Cortex of kidney (tissue), 1 donor: ENCODE measurements at places on chromosomes 16 and 17.

DNA sequence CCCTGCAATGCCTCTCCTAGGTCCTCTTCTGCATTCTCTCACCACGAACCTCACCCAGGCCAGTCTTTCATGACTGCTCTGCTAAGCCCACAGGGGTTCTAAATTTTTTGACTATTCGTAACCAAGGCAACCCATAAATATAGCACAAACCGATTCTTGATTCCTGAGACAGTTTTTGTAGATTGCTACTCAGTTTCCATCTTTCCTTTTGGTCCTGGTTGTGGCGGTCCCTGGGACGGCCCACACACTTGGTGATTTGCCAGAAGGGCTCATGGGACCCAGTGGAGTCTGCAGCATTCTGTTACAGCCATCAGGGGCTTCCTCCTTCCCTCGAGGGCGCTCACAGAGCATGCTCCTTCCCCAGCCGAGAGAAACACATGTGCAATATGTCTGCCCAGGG lies 23.4 kb upstream of the MGAT5B start:
- no peak for DNase-seq

- DNase-seq, result no peak
These were observed 130.4 kb downstream of the AATF start for GRCh38 chr17:37079065-37079708.

GRCh38 chr17:38815576-38816193 lies 9.4 kb downstream of the CWC25 start:
- no peak for DNase-seq

DNA sequence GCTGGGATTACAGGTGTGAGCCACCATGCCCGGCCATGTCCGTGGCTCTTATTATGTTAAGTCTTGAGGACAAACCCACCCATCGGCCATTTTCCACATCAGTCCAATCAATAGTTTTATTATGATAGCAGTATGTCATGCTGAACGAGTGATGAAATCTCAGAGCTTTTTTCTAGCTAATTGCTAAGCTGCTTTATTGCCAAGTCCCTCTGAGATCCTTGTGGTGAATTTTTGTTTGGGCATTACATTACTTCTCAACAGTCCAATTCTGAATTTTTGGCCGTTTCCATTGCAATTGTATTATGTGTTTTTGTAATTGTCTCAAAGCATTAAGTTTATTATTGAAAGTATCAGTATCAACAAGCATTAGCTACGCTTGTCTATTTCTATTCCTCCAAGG lies 10.9 kb downstream of the RNF112 start:
- no peak for DNase-seq

GRCh38 chr17:49298371-49298976 lies 63.6 kb downstream of the ZNF652 start:
- no peak for DNase-seq

- DNase-seq, result no peak
These were observed 54.3 kb downstream of the MRM1 start for GRCh38 chr17:36655726-36656125.

DNA sequence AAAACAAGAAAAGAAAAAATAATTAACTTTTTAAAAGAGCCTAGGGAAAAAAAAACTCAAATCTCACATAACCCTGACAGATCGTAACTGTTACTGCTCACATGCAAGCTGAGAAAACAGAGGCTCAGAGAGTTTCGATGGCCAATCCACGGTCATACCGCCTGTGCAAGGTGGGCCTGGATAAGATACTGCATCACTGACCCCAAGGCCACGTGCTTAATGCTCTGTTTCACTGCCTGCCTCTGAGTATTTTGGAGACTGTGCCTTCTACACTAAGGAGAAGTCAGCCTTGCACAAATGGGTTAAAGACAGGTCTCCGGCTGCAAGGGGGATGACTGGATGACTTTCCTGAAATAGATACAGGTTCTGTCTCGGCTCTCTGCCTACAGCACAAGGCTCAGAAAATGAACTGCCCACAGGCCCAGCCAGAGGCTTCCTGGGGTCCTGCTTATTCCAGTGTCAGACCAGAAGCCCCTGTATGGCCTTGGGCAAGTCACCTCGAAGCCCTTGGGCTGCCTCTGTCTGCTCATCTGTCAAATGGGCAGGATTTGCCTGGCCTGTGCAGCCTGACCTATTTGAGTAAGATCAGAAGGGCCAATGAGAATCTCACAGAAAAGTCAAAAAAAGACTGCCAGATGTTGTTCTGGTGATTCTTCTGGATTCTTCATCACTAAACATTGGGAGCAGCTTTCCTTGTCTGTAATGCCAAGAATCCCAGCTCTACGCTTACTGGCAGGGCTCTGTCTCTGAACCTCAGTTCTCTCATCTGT lies 25.8 kb downstream of the CNGB1 start:
- no peak for DNase-seq

- no peak for DNase-seq
These were observed 38.1 kb upstream of the KPNB1 start for GRCh38 chr17:47611372-47612350.

GRCh38 chr17:31296142-31296541 lies 897 bp downstream of the OMG start:
- DNase-seq, result no peak

DNA sequence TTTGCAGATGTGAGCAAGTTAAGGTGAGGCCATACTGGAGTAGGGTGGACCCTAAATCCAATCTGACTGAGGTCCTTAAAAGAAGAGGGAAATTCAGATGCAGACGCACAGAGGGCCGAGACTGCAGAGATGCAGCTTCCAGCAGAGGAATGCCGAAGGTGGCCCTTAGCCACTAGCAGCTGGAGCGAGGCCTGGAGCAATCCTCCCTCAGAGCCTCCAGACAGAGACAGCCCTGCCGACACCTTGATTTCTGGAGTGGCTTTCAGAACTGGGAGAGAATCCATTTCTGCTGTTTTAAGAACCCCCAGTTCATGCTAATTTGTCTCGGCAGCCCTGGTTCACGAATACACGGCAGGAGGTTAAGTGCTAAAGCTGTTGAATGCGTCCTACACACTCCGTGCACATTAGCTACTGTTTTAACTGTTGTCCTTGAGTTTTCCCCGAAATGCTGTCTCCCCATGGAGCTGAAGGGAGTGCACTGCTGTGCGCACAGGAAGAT lies 135.5 kb downstream of the IRF8 start:
- DNase-seq, result no peak

DNA sequence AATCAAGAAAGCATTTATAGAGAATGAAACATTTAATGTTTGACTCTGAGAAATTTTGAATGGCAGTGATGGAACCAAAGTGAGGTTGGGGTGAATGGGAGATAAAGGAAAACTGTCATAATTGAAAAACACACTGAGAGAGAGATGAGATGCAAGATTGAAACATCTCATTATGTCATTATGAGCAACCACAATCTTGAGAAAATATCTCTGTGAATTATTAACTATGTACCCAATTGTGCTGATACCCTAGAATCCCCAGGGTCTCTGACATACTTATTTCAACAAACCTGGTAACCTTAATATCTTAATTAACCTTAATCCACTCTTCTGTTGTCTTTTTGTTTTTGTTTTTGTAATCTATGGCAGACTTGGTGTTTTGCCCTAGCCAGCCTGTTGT lies 143.5 kb upstream of the HLF start:
- no peak for DNase-seq

GRCh38 chr16:80620736-80621605 lies 80.2 kb downstream of the DYNLRB2 start:
- no peak for DNase-seq

DNA sequence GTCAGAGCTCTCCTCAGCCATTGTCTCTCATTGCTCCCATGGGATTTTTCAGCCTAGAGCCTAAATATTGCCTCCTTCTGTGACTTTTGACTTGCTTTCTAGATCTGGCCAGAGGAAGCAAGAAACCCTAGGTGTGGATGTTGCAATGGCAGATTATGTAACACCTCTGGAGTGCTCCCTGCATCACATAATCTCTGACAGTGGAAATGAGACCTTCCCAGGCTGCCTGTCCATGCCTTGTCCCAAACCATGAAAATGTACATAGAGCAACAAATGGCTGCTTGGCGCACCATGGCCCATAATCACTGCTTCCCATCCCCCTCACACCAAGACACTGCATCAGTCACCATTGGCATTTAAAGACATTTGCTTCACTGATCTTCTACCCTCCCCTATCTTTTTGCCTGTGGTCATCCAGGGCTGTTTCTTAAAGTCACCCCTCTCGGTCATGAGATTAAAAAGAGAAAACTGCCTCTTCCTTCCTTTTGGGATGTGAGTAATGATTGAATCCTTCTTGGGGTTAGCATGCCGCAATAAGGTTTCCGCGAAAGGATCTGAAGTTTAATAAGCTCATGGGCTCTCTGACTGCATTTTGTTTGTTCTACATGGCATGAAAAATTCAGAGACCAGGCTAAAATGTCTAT lies 34.2 kb upstream of the CCL2 start:
- DNase-seq, result no peak

- no peak for DNase-seq
These were observed 271.3 kb downstream of the PARN start for GRCh38 chr16:14358697-14359305.

DNA sequence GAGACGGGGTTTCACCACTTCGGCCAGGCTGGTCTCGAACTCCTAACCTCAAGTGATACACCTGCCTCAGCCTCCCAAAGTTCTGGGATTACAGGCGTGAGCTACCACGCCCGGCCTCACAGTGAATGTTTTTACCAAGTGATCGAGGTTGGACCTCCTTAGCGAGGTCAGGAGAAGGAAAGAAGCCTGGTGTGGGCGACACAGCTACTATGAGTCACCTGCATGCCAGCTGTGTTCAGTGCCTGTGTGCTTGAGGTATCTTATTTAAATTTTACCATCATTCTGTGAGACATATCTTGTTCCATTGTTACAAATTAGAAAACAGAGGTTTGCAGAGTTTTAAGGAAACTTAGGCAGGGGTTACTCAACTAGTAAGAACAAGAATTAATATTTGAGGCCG lies 174.8 kb upstream of the DYNLRB2 start:
- DNase-seq, result no peak

DNA sequence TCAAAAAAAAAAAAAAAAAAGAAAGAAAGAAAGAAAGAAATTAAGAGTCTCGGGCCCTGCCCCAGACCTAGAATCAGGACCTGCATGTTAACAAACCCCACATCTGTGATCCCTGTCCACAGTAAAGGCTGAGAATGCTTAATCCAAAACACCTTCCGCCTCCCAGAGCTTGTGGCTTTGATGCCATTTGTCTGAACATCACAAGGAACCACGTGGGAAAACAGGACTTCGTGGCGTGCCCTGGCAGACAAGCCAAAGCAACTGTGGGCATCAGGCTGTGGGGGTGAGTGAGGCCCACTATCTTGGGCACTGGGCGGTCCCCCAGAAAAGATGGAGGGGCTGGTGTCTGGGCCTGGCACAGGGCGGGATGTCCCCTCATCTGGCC lies 173.4 kb upstream of the CIBAR2 start:
- DNase-seq, result no peak

GRCh38 chr17:19371259-19372010 lies 6.9 kb upstream of the MAPK7 start:
- no peak for DNase-seq

GRCh38 chr17:49565948-49566491 lies 9.7 kb upstream of the NXPH3 start:
- no peak for DNase-seq

GRCh38 chr16:69481901-69482341 lies 57.5 kb downstream of the CYB5B start:
- DNase-seq, result no peak

DNA sequence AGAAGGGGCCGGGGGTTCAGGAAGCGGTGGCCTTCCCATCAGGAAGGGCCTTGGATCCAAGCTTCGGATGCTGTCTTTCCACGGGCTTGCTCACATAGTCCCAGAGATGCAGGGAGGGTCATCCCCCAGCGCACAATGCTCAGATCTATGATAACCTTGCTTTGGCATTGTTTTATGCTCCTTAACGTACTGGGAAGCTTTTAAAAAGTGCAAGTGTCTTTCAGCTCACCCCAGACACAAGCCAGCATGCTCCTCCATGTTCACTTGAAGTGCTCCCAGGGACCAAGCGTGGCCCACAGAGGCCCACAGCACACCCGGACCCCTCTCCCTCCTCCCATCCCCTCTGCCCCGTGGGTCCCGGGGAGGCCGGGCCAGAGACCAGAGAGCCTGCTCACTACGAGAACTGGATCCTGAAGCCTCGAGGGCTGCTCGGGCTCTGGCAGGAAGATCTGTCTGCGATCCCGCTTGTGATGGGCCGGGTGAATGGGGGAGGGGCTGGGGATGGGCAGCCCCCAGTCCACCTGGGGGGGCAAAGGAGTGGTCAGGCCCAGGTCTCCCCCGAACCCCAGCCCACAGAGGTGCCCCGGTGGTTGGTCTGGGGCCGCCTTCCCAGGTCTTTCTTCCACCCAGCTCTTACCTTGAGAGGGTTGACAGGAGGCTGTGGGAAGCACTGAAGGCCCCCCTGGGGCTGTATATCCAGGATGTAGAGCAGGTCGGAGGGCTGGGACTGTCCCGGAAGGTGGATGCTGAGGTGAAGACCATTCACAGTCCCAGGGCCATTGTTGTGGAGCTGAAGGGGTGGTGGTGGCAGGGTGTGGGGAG lies 11.8 kb upstream of the FAM171A2 start:
- DNase-seq, result no peak

GRCh38 chr16:273547-274421 lies 2.0 kb downstream of the RGS11 start:
- no peak for DNase-seq

GRCh38 chr17:75394332-75394918 lies 11.1 kb downstream of the GRB2 start:
- DNase-seq, result no peak

DNA sequence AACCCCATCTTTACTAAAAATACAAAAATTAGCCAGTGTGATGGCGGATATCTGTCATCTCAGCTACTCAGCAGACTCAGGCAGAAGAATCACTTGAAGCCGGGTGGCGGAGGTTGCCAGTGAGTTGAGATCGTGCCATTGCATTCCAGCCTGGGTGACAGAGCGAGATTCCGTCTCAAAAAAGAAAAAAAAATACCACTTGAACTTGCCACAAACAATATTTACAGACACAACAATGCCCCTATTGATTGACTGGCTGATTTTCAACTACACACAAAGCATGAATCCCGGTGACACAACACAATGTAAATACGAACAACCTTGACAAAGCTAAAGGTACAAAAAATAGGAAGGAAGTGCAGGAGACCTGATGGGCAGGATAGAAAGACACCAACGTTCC lies 49.3 kb downstream of the NXN start:
- no peak for DNase-seq

DNA sequence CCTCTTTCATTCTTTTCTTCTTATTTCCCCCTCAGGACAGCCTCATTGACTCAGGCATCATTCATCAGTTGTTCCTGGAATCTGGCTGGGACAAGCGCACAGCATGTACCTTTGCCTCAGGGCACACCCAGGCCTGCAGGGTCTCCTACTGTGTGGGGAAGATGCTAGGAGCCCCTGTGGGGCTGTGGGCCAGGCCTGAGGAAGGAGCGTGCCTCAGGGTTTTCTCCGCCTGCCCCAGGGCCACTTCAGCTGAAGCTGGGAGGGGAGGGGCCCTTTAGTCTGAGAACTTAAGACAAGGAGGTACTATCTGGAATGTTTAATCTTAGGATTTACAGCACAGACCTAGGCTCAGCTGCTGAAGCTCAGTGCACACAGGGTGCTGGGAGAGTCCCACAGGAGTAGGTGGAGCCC lies 7.9 kb downstream of the ELMO3 start:
- DNase-seq, result no peak

- DNase-seq, result no peak
These were observed 2.4 kb downstream of the PHF23 start for GRCh38 chr17:7236808-7237207.

GRCh38 chr17:16255481-16255921 lies 38.5 kb downstream of the PIGL start:
- no peak for DNase-seq

- DNase-seq, result no peak
These were observed 9.8 kb downstream of the CDC6 start for GRCh38 chr17:40297511-40297910.
